ENCODE measurements at places on chromosomes 1 and 21. TPM values are rescaled to one million over a fixed set of nuclear protein-coding genes. Genes with fewer than 3 reads are reported as not detected.

GJA5 gene
- 1.4 TPM for total RNA-seq

CACNA1S gene
- total RNA-seq: under 0.01 TPM

BGLAP gene
- not detected for total RNA-seq

DNA sequence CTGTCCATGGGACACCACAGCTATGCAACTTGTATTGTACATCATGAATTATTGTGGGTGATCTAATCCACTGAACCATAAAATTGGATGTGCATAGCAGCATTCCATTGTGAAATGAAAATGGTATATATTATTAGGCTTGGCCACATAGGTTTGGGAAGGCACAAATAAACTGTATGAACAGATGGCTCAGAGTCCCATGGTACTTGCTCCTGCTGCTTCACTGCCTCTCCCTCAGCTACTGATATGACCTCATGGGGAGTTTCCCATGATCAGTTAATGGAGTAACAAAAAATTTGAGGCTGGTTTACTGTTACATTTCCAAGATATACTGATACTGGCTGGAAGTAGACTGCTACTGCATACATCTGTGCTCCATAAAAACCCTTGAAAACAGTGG, 152.7 kb upstream of the NEGR1 start:
- no peak for DNase-seq

- DNase-seq: no peak
Observed at GRCh38 chr1:231183639-231184590, 22.1 kb downstream of the TRIM67 start.

- no peak for DNase-seq
Observed at GRCh38 chr21:32599526-32599925, 12.7 kb downstream of the CFAP298 start.

GRCh38 chr1:109819906-109820305, 56.2 kb upstream of the EPS8L3 start:
- no peak for DNase-seq

- DNase-seq: no peak
Observed at GRCh38 chr1:33791251-33791650, 72.6 kb upstream of the HMGB4 start.

GRCh38 chr1:57901208-57901919, 477.5 kb upstream of the DAB1 start:
- no peak for DNase-seq

- no peak for DNase-seq
Observed at GRCh38 chr1:204067935-204068334, 5.0 kb upstream of the SOX13 start.

GRCh38 chr1:30320581-30320890, 402.8 kb downstream of the MATN1 start:
- no peak for DNase-seq

DNA sequence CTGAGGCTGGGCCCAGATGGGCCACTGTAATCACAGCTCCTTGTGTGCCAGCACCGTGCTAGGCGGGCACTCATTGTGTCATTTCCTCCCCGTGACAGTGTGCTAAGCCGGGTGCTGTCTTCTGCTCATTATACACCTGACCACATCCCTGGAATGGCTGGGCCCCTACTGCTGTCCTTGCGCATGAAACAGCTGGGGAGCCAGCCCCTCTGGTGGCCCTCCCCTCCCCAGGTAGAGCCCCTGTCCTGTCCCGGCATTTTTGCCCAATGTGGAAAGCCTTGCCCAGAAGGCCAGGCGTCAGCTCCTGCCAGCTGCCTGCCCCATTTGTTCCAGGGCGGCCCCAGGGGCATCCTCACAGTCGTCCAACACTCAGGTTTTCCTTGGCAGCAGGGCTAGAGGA, 107.4 kb upstream of the CASZ1 start:
- no peak for DNase-seq

- no peak for DNase-seq
Observed at GRCh38 chr1:29675481-29676263, 439.4 kb downstream of the PTPRU start.

DNA sequence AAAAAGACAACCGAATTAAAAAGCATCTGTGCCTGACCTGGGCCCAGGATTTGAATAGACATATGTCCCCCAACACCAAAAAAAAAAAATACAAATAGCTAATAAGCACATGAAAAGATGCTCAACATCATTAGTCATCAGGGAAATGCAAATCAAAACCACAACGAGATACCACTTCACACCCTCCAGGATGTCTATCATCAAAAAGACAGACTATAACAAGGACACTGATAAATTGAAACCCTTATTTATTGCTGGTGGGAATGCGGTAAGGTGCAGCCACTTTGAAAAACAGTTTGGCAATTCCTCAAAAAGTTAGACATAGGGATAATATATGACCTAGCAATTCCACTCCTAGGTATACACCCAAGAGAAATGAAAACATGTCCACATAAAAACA, 72.3 kb upstream of the CAMK1G start:
- no peak for DNase-seq
